ENCODE measurements at places on chromosomes 2 and 18. TPM values are rescaled to one million over a fixed set of nuclear protein-coding genes. Genes with fewer than 3 reads are reported as not detected.

The PKDCC gene
- not detected for total RNA-seq

The GPR155 gene
- 8.8 TPM for total RNA-seq

The SMC6 gene
- total RNA-seq, result 24.8 TPM

The IL37 gene
- 0.32 TPM for total RNA-seq

The DPP10 gene
- not detected for total RNA-seq

The PCARE gene
- total RNA-seq, result not detected

The GAREM2 gene
- total RNA-seq, result 0.96 TPM

The MATN3 gene
- total RNA-seq, result not detected

The CROCC2 gene
- total RNA-seq, result not detected

The SIX2 gene
- not detected for total RNA-seq

The UGT1A3 gene
- not detected for total RNA-seq

The CYTIP gene
- 417 TPM for total RNA-seq

The COL6A3 gene
- total RNA-seq, result 13.6 TPM

DNA sequence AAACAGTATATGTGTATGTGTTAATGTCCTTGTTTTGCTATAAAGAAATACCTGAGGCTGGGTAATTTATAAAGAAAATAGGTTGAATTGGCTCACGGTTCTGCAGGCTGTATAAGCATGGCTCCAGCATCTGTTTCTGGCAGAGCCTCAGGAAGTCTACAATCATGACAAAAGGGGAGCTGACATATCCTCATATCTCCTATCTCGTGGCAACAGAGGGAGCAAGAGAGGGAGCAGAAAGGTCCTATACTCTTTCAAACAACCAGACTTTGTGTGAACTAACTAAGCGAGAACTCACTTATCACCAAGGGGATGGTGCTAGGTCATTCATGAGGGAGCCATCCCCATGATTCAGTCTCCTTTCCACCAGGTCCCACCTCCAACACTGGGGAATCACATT, 13.0 kb downstream of the CALCRL start:
- no peak for DNase-seq

DNA sequence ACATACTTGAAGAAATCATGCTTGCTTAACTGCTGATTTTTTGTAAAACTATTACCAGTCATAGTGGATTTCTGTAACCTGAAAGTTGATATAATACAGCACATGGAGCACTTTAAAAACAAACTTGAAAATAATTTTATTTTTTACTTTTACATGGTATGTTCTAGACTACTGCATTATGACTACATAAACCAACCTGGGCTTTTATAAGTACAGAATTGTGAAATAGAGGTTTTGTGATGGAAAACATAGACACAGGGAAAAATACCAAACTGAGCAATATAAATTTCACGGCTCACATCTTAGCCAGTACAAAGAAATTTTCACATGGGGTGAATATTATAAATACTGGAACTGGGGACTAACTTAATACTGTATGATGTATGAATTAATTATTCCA, 59.3 kb upstream of the CTIF start:
- DNase-seq, result no peak

- DNase-seq, result no peak
These were observed 53.7 kb downstream of the RIT2 start for GRCh38 chr18:43061816-43062215.

- DNase-seq, result no peak
These were observed 415.9 kb downstream of the SLC4A3 start for GRCh38 chr2:220043155-220043989.

- DNase-seq, result no peak
These were observed 65.2 kb downstream of the PLEKHM3 start for GRCh38 chr2:207960090-207960489.

- DNase-seq, result no peak
These were observed 109.1 kb downstream of the RIF1 start for GRCh38 chr2:151518802-151519201.

DNA sequence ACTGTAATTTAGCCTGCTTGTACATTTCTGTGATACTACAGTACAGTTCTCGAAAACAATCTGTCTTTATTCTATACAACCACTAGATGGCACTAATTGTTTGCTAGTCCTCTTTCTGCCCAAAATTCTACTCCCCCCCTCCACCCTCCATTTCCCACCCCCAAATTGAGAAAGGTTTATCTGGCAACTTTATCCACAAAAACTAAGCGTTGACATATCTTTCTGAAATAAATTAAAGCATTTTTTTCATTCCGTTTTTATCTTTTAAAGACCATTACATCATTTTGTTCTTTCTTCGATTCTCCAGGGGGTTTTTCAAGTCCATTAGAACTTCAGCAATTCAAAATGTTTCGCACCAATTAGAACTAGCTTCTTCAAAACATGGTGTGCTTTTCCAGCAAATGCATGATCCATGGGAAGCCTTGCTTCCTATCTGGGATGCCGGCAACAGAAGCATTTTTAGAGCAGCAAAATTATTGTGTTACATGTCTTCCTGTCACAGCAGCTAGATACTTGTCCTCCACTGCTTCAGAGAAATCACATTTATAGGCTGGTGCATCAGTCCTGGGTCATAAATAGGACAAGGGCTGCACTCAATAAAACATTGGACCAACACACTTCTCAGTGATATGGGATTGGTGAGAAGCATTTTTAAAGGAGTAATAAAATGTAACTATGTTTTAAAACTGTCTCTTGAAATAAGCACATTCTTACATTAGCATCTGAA, 241.3 kb downstream of the PAX3 start:
- no peak for DNase-seq

DNA sequence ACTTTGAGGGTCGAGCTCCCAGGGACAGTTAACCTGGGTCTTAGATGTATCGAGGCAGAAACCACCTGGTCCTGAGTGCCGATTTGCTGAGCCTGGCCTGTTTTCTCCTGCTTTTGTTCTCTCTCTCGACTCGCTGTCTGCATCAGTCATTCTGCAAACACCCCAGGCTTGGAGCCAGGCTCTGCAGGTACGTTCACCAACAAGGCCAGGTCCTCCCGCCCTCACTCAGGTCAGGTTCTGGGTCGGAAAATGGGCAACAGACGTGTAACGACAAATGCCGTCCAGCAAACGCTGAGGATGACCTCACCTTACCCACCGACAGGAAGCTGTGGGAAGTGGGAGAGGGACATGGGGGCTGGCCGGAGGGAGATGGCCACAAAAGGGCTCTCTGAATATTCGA, 57.7 kb upstream of the PXDN start:
- no peak for DNase-seq

DNA sequence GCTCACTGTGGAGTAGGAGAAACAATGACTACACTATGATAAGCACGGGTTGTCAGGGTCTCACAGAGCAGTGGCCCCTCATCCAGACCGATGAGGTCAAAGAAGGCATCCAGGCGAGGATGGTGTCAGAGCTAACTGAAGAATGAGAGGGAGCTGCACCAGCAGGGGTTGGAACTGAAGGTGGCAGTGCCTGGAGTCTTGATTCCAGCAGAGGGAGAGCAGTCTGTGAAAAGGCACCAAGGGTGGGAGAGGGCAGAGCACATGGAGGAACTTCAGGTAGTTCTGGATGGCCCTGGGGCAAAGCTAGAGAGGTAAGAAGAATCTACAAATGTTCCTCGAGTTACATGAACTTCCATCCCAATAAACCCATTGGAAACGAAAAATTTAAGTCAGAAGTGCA, 12.6 kb downstream of the ELMOD3 start:
- no peak for DNase-seq

DNA sequence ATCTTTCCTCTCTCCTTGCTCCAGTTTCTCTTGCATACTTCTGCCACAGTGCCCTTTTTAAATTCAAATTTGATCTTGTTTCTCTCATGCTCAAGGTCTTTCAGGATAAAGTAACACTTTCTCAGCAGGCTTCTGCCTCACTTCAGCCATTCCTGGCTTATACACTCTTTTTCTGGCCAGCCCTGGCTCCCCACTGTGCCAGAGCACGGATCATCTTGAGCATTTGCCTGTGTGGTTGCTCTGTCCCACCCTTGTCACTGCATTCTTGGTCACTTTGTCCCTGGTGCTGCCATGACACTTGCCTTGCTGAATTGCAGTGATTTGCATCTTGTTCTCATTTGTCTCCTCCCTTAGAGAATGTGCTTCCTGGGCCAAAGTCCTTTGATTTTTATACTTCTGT, 634.3 kb downstream of the TMEM182 start:
- no peak for DNase-seq

GRCh38 chr2:1658394-1659151, 85.7 kb downstream of the PXDN start:
- no peak for DNase-seq

GRCh38 chr2:73142937-73143336, 30.2 kb upstream of the RAB11FIP5 start:
- no peak for DNase-seq

DNA sequence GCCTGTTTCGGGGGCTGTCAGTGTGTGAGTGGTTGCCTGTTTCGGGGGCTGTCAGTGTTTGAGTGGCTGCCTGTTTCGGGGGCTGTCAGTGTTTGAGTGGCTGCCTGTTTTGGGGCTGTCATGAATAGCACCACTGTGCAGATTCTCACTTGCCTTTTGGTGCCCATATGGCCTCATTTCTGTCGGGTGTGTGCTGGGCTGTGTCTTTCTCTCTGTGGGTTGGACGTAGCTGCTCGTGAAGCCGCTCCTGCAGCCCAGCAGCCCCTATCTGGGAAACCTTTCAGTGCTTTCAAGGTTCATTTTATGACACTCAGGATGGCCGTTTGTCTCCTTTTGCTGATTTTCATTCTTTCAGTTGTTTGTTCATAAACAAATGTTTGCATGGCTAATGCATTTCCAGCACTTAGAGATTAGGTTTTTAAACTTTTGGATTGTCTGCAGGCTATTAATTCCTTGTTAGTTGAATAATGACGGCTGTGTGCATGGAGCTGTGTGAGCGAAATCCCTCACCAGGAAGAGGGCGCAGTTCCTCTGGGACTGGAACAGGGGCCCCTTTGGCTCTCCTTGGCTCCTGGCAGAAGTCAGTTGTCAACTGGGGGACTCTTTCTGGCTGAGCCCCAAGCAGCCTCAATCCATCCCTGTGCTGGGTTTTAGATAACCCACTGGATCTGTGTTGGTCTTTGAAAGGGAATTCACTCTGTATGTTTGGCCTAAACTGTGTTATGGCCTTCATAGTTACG, 10.8 kb downstream of the AGAP1 start:
- no peak for DNase-seq

- no peak for DNase-seq
These were observed 95.7 kb downstream of the MEIS1 start for GRCh38 chr2:66530651-66531050.

- DNase-seq, result no peak
These were observed 122.2 kb upstream of the PXDN start for GRCh38 chr2:1866402-1867111.

- no peak for DNase-seq
These were observed 77.6 kb upstream of the ALPP start for GRCh38 chr2:232300894-232301387.

DNA sequence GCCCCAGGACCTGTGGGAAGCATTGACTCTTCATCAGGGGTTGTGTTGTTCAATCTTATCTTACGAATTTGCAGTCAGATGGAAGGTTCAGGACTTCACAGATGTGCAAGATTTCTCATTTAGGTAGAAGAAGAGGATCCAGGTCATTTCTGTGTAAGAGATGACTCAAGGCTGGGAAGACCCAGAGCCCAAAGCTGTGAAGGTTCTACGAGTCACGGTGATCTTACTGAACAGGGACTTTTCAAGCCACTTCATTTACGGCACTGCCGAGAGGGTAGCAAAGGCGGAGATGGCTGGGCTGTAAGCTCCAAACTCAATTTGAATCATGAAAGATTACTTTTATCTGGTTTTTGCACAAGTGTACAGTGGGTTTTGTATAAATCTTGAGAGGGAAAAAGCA, 228.0 kb upstream of the MEX3C start:
- peak; percentile 4 for DNase-seq

- DNase-seq, result no peak
These were observed 6.6 kb upstream of the ASNSD1 start for GRCh38 chr2:189654641-189655040.

- no peak for DNase-seq
These were observed 114.6 kb upstream of the CDCA7 start for GRCh38 chr2:173240083-173240482.

- DNase-seq, result no peak
These were observed 72.8 kb downstream of the ABI2 start for GRCh38 chr2:203400805-203401585.

DNA sequence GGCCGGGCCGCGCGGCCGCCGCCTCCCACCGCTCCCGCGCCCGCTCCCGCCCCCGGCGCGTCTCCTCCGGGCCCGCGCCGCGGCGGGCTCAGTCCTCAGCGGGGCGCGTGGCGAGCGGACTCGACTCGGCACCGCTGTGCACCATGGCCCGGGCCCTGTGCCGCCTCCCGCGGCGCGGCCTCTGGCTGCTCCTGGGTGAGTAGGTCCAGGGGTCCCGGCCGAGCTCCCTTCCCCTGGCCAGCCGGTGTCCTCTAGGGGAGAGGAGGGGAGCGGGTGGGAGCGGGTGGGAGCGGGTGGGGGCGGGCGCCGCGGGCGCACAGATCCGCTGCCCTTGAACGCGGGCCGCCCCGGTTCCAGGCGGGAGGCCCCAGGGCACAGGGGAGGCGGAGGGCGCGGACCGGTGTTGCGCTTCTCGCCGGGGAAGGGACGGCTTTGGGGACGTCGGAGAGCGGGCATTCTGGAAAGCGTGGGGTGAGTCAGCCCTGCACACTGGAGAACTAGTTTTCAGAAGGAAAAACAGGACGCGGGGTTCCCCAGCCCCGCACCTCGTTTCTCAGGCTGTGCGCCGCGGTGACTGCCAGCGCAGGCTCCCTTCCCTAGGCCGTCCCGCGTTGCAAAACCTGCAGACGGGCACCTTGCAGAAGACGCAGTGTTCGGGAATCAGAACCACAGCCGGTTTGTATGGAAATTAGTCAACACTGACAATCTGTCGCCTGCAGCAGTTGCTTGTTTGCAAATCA, at the start of gene RAMP1:
Gene RAMP1 (plus strand): TSS at position 91 of the 740 bp plus-strand sequence. CDS start 53 bp downstream, at position 144.
- peak; percentile 31 for DNase-seq

GRCh38 chr2:239540174-239540573, 139.4 kb upstream of the HDAC4 start:
- no peak for DNase-seq

Measured in activated naive CD4-positive, alpha-beta T cell treated with anti-CD3 and anti-CD28 coated beads, Interleukin-2, amount 50 U/mL, for 72 hours (primary cell).